Hepatic stellate cell (primary cell): ENCODE measurements at places on chromosomes 3 and 15.
A peak's percentile ranks its signal among the peaks of the same experiment; 100 is the strongest.

- peak; percentile 79 for DNase-seq
Measured at GRCh38 chr3:151037746-151038477, 47.6 kb upstream of the MED12L start.

DNA sequence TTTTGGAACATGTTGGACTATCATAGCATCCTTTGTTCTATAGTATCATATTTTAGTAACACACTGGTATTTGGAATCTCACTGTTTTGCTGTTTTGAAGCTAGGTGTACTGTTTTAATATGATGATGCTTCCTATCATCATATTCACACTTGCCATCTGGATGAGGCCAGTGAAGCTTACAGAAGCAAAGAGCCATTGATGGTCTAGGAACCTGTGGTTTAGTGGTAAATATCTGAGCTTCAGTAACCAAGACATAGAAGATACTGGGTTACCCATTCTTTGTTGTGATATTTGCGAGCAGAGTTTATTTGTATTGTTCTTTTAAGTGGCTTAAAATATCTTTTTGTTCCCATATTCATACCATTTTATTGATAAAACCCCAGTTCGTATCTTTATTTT, 304.1 kb downstream of the SATB1 start:
- DNase-seq: no peak

- DNase-seq: no peak
Measured at GRCh38 chr15:65954289-65954741, 85.0 kb downstream of the RAB11A start.

GRCh38 chr15:75639191-75639708, 774 bp downstream of the IMP3 start:
- DNase-seq: no peak

DNA sequence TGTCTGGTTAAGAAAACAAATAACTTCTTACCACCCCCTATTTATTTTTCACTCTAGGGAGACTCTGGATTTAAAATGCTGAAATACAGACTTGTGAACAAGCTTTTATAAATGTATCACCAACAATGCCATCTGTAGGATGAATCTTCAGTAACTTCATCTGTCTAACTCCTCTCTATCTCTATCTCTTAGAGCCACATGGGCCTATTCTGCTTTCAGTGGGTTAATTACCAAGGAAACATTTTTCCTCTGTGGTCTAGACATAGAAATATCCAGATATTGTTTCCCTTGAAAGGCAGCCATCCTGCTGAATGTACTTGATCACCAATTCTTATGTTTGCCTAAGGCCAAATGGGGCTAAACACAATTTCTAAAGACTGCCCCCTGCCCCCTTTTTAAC, 167.6 kb upstream of the COL8A1 start:
- no peak for DNase-seq

DNA sequence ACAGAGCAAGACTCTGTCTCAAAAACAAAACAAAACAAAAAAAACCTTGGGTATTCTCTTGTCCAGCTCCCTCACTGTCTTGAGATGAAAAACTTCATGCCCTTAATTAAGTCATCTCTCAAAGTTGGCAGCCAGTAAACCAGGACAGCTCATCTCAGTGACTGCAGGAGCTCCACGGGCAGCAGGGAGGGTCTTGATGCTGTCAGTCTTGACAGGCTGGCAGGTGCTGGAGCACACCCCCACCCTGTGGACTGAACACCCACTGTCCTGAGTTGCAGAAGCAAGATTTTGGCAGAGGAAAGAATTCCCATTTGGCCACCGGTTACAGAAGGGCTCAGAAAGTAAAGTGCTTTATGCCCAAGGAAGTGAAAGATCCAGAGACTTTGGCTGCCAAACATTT, 8.0 kb downstream of the DNAJA4 start:
- DNase-seq: no peak

- DNase-seq: peak; percentile 37
Measured at GRCh38 chr3:126113733-126114442, 30.0 kb upstream of the SLC41A3 start.

- DNase-seq: no peak
Measured at GRCh38 chr3:1852950-1853349, 245.7 kb upstream of the CNTN4 start.

DNA sequence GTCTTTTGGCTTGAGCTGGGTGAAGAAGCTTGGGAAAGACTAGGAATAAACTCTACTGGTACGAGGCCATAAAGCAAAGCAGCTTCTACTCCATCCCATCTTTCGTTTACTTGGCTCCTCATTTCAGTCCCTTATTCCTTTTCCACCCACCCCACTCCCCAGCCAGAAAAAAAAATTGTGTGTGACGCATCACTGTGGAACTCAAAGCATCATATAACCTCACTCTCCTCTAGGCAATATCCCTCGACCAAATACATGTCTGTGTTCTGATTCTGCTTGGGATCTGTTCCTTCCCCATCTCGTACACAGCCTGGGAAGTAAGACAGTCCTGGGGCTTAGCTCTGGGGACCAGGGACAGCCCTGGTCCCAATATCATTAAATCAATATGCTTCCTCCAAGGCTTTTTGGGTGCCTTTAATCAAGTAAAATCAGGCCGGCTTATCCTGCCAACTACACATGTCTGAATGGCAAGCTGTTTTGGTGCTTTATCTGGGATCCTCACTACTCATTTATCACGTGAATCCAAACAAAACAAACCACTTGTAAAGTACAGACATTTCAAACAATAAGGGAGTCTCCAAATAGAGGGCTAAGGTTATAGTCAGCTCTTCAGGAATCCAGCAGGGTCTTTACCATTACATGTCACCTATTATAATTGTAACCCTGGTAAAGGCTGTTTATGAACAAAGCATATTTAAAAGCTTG, 74.9 kb upstream of the ZBED2 start:
- DNase-seq: no peak

- DNase-seq: no peak
Measured at GRCh38 chr3:175486255-175486654, 627.1 kb downstream of the NAALADL2 start.

GRCh38 chr3:136931606-136932005, 26.2 kb upstream of the IL20RB start:
- DNase-seq: no peak

DNA sequence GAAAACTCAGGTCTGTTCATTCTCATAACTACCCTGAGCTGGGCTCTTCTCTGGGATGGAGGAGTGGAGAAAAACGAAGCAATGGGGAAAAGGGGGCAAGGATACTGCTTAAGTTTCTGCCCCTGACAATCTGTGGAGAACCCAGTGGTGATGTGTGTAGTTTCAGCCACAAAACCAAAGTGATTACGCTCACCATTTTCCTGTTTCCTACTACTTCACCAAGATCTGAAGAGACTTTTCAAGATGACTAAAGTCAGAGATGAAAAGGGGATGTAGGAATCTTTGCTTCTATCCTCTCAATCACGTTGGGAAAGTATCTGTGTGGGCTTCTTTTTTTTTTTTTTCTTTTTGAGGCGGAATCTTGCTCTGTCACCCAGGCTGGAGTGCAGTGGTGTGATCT, 8.3 kb upstream of the UBE2E1 start:
- DNase-seq: no peak

DNA sequence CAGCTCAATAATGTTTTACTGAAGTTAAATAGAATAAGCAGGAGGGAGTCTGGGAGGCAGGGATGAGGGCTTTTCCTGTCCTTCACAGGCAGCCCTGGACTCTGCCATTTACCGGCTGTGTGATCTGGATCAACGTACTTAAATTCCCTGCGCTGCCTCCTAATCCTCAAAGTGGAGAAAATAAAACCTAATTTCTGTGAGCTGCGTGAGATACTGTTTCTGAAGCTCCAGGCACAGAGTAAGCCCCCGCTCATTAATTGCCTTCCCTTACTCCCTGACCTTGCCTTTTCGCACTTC, 278 bp upstream of the PDIA5 start:
- no peak for DNase-seq

GRCh38 chr15:100686725-100687473, 84.5 kb downstream of the ASB7 start:
- no peak for DNase-seq

- no peak for DNase-seq
Measured at GRCh38 chr15:69559440-69560190, 107.0 kb downstream of the RPLP1 start.
